ENCODE measurements at places on chromosomes 3 and 15.
A peak's percentile ranks its signal among the peaks of the same experiment; 100 is the strongest.

- H3K27ac ChIP-seq, result no peak overlapping the region
- no peaks in the 10 kb centered on the region for H3K36me3 ChIP-seq
- H3K4me1 ChIP-seq, result no peaks in the 10 kb centered on the region
- peaks cover 7% of the 10 kb centered on the region for H3K27me3 ChIP-seq
- H3K4me3 ChIP-seq, result no peak overlapping the region
Observed at GRCh38 chr15:85869124-85869523, 74.4 kb upstream of the KLHL25 start.

DNA sequence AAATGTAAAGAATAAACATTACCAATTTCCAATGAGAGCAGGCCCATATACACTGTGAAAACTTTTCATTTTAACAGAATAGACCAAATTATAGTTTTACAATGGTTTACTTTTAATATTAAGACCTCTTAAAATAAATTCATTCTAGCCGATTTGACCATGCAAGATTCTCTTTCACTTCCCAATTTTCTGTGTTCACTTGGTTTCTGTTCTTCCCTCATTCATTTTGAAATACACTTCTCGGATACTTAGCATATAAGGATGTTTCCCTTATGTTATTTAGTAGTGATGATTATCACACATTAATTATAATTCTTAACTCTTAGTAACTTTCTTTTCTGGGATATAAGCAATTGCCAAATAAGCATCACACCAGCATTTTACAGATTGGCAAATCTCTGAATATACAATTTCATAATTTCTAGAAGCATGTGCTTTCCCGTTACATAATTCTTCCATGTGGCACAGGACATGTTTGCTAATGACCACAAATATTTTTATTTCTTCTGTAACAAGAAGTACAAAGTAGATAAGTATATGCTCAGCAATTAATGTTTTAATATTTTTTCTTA is 13.9 kb downstream of the OR5H15 start:
- no peaks in the 10 kb centered on the region for H3K4me1 ChIP-seq
- no peaks in the 10 kb centered on the region for H3K27me3 ChIP-seq
- H3K27ac ChIP-seq, result no peak overlapping the region
- H3K36me3 ChIP-seq, result no peaks in the 10 kb centered on the region

DNA sequence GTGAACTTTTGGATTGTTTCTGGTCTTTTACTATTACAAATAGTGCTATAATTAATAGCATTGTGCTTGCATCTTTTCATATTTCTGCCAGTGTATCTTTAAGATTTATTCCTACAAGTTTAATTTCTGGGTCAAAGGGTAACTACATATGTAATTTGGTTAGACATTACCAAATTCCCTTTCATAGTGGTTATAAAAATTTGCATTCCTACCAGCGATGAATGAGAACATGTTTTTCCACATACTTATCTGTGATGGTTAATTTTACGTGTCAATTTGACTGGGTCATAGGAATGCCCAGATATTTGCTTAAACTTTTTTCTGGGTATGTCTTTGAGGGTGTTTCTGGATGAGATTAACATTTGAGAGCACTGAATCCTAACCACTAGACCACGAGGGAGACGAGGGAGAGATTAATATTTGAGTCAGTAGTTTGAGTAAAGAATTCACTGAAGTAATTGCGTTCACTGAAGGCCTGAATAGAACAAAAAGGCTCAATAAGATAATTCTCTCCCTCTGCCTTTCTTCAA is 132.3 kb upstream of the NEO1 start:
- DNase-seq, result no peak
- H3K4me3 ChIP-seq, result no peak overlapping the region
- H3K27ac ChIP-seq, result no peak overlapping the region
- no peaks in the 10 kb centered on the region for H3K4me1 ChIP-seq

DNA sequence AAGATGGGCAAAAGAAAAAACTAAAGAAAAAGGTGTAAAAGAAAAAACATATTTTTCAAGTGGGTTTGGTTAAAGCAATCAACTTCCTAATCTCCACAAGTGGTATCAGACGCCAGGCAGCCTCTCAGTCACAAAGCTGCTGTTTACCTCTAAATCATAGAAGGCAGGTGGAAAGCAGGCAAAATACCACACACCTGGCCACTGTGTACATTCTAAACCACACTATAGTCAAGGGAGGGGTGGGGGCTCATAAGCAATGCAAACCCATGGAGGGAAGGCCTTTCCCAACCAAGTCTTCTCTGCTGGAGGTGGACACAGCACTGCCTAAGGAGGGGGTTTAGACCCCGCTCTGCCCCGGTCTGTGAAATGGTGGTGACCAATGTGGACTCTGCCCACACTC is 50.4 kb downstream of the MCF2L2 start:
- H3K4me3 ChIP-seq, result no peak overlapping the region
- H3K36me3 ChIP-seq, result no peaks in the 10 kb centered on the region
- peak overlapping the region; percentile 73 for H3K27ac ChIP-seq
- no peak for DNase-seq
- no peaks in the 10 kb centered on the region for H3K27me3 ChIP-seq

DNA sequence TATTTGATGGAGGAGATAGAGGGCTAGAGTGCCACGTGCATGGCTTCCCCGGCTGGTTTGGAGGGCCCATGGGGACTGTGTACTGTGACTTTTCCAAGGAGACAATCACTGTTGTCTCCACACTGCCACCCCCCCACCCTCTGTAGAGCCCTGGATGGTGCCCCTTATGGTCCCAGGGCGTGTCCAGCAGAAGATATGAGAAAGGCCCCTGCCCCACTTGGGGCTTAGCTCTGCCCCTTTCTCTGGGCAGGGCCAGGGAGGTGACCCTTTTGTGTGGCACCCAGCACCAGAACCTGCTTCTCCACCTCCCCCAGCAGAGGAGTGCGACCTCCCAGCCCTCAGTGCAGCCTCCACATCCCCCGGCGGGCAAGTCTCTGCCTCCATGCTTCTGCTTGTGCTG is 32.1 kb downstream of the SPSB4 start:
- H3K4me3 ChIP-seq, result no peak overlapping the region
- no peaks in the 10 kb centered on the region for H3K36me3 ChIP-seq
- no peaks in the 10 kb centered on the region for H3K27me3 ChIP-seq
- no peak overlapping the region for H3K27ac ChIP-seq
- no peaks in the 10 kb centered on the region for H3K4me1 ChIP-seq

DNA sequence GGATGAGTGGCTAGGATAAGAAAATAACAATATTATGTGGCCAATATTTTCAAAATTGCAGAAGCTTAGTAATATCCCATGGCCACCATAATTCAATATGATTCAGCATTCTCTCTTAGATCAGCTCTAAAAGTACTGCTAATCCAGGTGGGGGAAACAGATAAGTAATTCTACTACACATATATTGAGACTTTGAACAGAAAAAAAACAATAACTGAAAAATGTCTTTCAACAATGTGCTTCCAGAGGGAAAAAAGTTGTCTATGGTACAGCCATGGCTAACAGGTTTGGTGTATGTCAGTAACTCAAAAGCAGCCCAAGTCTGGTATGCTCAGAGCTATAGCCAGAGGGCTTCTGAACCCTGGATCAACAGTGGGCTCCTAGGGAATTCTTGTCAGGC is 42.4 kb upstream of the PPIB start:
- no peak overlapping the region for H3K4me3 ChIP-seq
- DNase-seq, result no peak
- H3K36me3 ChIP-seq, result peaks cover 66% of the 10 kb centered on the region
- no peak overlapping the region for H3K27ac ChIP-seq

All from RWPE2 (cell line).